Activated B cell treated with CpG ODN at 0.5 μM for 24 hours (primary cell): ENCODE measurements at places on chromosomes 16 and 17. TPM values are rescaled to one million over a fixed set of nuclear protein-coding genes. Genes with fewer than 3 reads are reported as not detected.
A peak's percentile ranks its signal among the peaks of the same experiment; 100 is the strongest.

Gene ALOXE3
- total RNA-seq: not detected in 2 replicates

Gene WFDC1
- not detected in 2 replicates for total RNA-seq

Gene TMEM98
- not detected in 2 replicates for total RNA-seq

Gene CDRT15L2
- not detected in 2 replicates for total RNA-seq

Gene C1QTNF8
- not detected in 2 replicates for total RNA-seq

Gene HOXB2
- 2.2 and 2.9 TPM in 2 replicates for total RNA-seq

Gene CFAP97D1
- not detected in 2 replicates for total RNA-seq

Gene NPIPA5
- 0.29 and 0.34 TPM in 2 replicates for total RNA-seq

DNA sequence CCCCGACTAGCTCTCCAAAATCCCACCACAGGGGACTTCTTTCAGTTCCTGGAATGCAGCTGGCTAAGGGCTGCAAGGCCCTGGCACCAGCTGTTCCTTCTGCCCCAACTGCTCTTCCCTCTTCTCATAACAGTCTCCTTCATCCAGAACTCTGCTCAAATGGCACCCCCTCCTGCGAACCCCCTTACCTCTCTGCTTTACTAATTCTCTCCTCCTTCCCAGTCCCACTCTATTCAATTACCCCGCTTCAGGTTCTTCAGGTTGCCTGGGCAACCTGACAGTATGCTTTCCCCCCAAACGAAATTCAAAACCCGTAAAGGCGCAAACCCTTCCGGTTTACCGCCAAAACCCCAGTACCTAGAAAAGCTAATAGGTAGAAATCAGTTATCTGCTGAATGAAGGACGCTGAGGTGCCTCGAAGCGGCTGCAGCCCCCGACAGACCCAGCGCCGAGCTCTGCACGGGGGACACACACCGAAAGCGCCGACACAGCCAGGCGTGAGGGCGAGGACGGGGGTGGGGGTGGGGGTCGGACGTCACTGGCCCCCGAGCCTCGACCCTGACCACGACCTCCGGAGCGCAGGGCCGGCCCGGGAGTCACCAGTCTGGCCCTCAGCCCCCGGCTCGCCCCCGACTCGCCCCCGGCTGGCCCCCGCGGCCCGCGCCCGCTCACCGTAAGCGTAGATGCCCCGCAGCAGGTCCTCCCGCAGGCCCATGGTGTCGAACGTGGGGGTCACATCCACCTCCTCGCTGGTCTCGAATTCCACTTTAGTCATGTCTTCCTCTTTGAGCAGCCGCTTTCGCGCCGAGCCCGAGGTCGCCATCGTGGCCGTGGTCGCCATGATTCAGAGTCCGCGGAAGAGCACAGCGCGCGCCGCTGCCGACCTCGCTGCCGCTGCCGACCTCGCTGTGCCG, 550 bp downstream of the EIF4A3 start:
- no peaks in the 10 kb centered on the region for H3K27me3 ChIP-seq
- H3K4me1 ChIP-seq: peaks cover 41% of the 10 kb centered on the region
- peak overlapping the region; percentile 98 for H3K4me3 ChIP-seq
- peak overlapping the region; percentile 90 for H3K27ac ChIP-seq
- H3K36me3 ChIP-seq: peaks cover 42% of the 10 kb centered on the region

- H3K27me3 ChIP-seq: no peaks in the 10 kb centered on the region
- H3K4me3 ChIP-seq: peak overlapping the region; percentile 80
- H3K27ac ChIP-seq: peak overlapping the region; percentile 69
- peaks cover 45% of the 10 kb centered on the region for H3K36me3 ChIP-seq
Observed at GRCh38 chr16:1770328-1771187, 785 bp downstream of the NME3 start.

- H3K4me1 ChIP-seq: peaks cover 24% of the 10 kb centered on the region
- peak overlapping the region; percentile 90 for H3K27ac ChIP-seq
- DNase-seq: no peak
- H3K27me3 ChIP-seq: no peaks in the 10 kb centered on the region
Observed at GRCh38 chr17:51164911-51165679, 1.1 kb upstream of the NME2 start.

- H3K27ac ChIP-seq: no peak overlapping the region
- no peak overlapping the region for H3K4me3 ChIP-seq
- H3K4me1 ChIP-seq: peaks cover 4% of the 10 kb centered on the region
- H3K36me3 ChIP-seq: no peaks in the 10 kb centered on the region
Observed at GRCh38 chr16:976389-976931, 5.1 kb upstream of the SOX8 start.

DNA sequence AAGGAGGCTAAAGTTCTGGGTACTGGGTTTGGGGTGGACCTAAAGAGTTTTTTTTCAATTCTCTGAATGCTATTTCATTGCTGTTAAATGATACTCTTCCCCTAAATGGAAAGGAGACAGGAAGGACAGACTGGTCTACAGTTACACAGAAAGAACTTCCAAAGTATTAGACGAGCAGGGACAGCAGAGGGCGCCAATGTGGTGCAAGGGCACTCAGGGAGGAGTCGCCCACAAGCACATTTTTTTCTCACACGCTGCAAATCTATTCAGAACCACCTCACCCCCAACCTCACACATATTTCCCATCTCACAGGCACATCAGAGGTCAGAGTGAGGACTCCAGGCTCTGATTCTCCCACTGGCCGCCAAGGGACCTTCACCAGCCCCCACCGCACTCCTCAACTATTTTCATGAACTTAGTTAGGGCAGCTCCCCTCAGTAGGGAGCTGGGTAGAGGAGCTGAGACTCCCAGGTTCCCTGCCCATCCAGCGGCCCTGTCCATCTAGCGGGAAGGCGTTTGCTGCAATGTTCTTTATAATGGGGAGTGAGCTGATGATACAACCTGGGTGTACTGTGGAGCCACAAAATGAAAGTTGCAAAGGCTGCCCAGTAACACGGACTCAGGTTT, 6.8 kb upstream of the CA4 start:
- H3K4me3 ChIP-seq: no peak overlapping the region
- H3K36me3 ChIP-seq: no peaks in the 10 kb centered on the region
- H3K27me3 ChIP-seq: peaks cover 67% of the 10 kb centered on the region
- peaks cover 25% of the 10 kb centered on the region for H3K4me1 ChIP-seq
- no peak overlapping the region for H3K27ac ChIP-seq

- no peak overlapping the region for H3K4me3 ChIP-seq
- no peaks in the 10 kb centered on the region for H3K27me3 ChIP-seq
- no peak overlapping the region for H3K27ac ChIP-seq
- H3K36me3 ChIP-seq: no peaks in the 10 kb centered on the region
Observed at GRCh38 chr17:59424331-59424730, 92.9 kb downstream of the YPEL2 start.

- no peaks in the 10 kb centered on the region for H3K36me3 ChIP-seq
- no peak overlapping the region for H3K27ac ChIP-seq
- no peak for DNase-seq
- peaks cover 24% of the 10 kb centered on the region for H3K4me1 ChIP-seq
Observed at GRCh38 chr16:85819771-85820170, 20.3 kb downstream of the COX4I1 start.
